ENCODE measurements at places on chromosomes 6 and 20.

GRCh38 chr6:39178235-39178634 is 51.0 kb downstream of the KCNK5 start:
- no peak for DNase-seq

GRCh38 chr6:12348530-12349511 is 58.7 kb downstream of the EDN1 start:
- DNase-seq: no peak

GRCh38 chr6:130907687-130908086 is 80.5 kb downstream of the SMLR1 start:
- no peak for DNase-seq

GRCh38 chr6:110738899-110739365 is 76.3 kb downstream of the CDK19 start:
- DNase-seq: no peak

GRCh38 chr6:108746366-108746765 is 101.9 kb upstream of the ARMC2 start:
- no peak for DNase-seq

GRCh38 chr20:50475681-50476292 is 34.4 kb upstream of the PTPN1 start:
- DNase-seq: no peak

DNA sequence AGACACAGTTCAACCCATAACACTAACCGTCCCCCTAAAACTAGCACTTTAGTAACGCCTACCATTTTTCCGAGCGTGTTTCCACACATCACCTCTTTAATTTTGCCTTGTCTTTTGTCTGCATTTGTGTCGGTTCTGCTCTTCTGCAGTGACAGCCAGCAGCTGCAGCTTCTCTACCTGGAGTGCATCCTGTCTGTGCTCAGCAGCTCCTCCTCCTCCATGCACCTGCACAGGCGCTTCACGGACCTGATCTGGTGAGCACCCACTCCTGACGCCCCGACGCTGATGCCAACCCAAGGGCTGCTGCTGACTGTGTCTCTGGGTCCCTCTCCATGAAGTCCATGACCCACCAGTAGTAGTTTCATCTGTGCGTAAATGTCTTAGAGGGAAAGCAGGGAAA is 35.4 kb upstream of the PBOV1 start:
- DNase-seq: no peak

GRCh38 chr6:108254433-108255410 is 6.1 kb downstream of the SNX3 start:
- no peak for DNase-seq

GRCh38 chr6:12369781-12370262 is 79.7 kb downstream of the EDN1 start:
- no peak for DNase-seq

GRCh38 chr6:33161354-33162331 is 30.6 kb downstream of the COL11A2 start:
- DNase-seq: peak; percentile 88

DNA sequence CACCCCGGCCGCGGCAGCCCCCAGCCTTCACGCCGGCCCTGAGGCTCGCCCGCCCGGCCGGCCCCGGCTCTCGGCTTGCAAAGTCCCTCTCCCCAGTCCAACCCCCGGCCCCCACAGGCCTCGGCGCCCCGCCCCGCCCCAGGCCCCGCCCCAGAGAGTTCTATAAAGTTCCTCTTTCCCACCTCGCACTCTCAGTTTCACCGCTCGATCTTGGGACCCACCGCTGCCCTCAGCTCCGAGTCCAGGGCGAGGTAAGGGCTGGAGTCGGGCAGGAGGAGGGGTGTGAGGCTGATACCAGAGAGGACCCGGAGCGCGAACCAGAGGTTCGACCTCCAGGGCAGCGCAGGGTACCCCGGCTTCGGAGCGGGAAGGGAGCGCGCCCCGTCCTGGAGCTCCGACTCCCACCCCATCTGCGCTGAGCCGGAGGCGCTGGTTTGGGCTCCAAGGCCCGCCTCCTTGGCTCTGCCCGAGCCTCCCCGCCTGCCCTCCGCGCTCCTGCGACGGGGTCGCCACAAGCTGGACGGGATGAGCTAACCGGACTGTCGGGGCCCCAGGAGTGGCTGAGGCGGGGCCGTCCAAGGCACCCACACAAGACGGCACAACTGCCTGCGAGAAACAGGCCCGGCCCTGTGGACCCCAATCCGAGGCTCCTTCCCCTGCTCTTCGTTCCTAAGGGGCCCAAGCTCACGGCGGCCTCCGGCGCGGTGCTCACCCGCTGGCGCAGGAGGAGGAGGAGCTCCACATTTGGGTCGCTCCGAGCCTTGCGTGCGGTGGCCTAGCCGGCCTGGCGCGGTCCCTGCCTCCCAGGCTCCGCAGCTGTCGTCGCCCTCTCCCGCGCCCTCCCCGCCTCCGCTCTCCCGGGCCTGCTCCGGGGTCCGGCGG is at the start of gene IRF4:
Gene IRF4, plus strand, starts transcription at position 194 of the 882 bp plus-strand sequence. CDS start 1,401 bp downstream, outside the sequence.
- no peak for DNase-seq

- no peak for DNase-seq
Measured at GRCh38 chr6:9248133-9248532, 812.8 kb upstream of the SLC35B3 start.

GRCh38 chr6:25448965-25449538 is 169.9 kb downstream of the CARMIL1 start:
- no peak for DNase-seq

DNA sequence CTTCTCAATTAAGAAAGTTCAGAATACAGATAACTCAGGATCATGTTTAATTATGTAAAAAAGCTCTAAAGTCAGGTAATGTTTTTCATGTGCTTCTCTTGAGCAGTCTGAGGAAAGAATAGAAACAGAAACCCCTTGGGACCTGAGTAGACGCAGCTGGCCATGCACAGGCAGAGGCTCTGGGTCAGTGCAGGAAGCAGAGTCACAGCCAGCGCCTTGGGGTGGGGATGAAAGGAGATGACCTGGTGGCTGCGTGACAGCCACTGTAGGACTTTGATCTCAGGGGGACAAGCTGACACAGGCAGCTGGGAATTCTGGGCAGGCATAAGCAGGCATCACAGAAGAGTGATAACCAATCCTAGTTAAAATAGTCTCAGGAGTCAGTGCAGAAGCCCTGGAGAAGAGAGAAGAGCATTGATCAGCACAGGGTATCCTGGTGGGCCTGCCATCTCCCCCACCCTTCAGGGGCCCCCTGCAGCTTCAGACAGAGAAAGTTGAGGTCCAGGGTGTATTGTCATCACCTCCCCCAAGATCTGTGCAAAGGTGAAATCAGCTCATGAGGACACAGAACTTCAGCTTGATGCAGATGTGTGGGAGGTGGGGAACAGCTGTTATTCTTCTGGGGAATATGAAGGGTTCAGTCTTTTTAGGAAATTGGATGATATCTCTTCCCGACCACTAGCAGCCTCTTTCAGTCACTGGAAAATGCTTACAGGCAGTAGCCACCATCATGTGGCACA is 6.4 kb downstream of the HLA-DQB1 start:
- DNase-seq: no peak

DNA sequence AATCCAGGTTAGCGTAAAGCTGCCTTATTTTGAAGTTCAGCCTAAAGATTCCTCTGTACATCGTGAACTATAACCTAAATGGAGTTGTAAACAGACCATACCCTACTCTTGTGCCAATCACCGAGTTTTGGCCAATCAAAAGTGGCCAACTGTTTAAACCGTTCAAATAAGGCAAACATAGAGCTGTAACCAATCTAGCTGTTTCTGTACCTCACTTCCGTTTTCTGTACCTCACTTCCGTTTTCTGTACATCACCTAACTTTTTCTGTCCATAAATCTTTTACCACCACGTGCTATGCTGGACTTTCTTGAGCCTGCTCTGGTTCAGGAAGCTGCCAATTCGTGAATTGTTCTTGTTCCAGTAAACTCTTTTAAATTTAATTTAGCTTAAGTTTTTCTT is 39.7 kb downstream of the LBP start:
- DNase-seq: no peak

DNA sequence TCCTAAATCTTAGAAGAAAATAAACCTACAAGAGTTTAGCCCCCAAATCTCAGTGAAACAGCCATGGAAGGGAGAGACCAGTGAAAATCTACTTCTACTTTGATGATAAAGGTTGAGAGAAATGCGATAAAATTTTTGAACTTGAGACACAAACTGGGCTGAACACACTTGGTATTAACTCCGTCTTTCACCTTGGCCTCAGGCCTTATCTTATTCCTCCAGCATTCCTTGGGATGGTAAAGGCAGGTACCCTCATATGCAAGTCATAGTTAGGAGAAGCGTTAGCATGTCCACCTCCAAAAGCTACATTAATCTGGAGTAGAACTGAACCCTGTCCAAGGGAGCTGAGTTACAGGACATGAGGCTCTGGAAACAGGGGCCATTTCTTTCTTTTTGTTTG is 1.2 kb upstream of the SPTLC3 start:
- no peak for DNase-seq

- no peak for DNase-seq
Measured at GRCh38 chr20:4252005-4252404, 236.6 kb upstream of the RNF24 start.

- DNase-seq: no peak
Measured at GRCh38 chr6:1616701-1617463, 7.2 kb downstream of the FOXC1 start.

GRCh38 chr6:7500752-7501282 is 40.7 kb upstream of the DSP start:
- DNase-seq: no peak

GRCh38 chr20:16647875-16648597 is 74.8 kb upstream of the KIF16B start:
- DNase-seq: no peak

- no peak for DNase-seq
Measured at GRCh38 chr20:24978513-24978912, 14.0 kb downstream of the APMAP start.

GRCh38 chr6:12968290-12968689 is 251.7 kb downstream of the PHACTR1 start:
- DNase-seq: no peak

- no peak for DNase-seq
Measured at GRCh38 chr20:48824830-48825565, 2.8 kb downstream of the PREX1 start.

DNA sequence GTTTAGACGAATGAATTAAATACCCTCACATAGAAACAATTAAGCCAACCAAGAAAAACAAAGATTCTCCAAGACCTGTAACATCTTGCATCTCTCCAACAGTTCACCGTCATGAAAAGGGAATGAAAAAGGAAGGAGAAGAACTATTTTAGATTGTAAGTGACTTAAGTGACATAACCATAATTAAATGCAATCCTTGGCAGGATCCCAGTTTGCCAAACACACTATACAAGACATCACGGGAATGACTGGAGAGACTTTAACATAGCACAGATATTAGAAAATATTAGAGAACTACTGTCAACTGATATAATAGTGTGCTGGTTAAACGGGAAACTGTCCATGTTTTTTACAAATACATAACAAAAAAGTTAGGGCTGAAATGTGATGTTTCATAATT is 22.2 kb downstream of the EPB41L2 start:
- no peak for DNase-seq

DNA sequence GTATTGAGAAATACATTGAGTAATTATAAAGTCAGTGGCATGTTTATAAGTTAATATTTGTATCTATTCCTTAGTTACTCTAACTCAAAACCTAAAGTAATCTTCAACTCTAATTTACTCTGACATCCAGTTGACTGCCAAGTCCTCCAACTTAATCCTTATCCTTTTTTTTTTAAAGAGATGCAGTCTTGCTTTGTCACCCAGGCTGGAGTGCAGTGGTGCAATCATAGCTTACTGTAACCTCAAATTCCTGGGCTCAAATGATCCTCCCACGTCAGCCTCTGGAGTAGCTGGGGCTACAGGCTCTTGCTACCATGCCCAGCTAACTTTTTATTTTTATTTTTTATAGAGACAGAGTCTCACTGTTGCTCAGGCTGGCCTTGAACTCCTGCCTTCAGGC is 24.4 kb downstream of the PTPN1 start:
- DNase-seq: no peak

Data from left cardiac atrium (tissue), 4 donors.